Mesothelial cell of epicardium (in vitro differentiated cells): ENCODE measurements at places on chromosomes 7 and 10. TPM values are rescaled to one million over a fixed set of nuclear protein-coding genes. Genes with fewer than 3 reads are reported as not detected.

DNA sequence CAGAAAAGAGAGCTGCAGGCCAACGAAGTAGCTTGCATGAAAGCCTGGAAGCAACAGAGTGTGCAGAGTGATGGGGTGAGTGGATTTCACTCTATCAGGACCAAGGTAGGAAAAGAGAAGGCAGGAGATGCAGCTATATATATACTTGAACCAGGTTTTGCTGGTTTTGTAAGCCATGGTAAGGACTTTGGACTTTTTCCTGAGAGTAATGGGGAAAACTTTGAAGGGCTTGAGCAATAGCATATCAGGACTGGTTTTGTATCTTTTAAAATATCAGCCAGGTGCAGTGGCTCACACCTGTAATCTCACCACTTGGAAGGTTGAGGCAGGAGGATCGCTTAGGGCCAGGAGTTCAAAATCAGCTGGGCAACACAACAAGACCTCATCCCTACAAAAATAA is 120.6 kb upstream of the NRP1 start:
- H3K27ac ChIP-seq = no peak overlapping the region
- H3K27me3 ChIP-seq = no peaks in the 10 kb centered on the region
- H3K4me1 ChIP-seq = peaks cover 12% of the 10 kb centered on the region
- DNase-seq = no peak

Gene SLC26A5
- total RNA-seq = not detected in 3 replicates

DNA sequence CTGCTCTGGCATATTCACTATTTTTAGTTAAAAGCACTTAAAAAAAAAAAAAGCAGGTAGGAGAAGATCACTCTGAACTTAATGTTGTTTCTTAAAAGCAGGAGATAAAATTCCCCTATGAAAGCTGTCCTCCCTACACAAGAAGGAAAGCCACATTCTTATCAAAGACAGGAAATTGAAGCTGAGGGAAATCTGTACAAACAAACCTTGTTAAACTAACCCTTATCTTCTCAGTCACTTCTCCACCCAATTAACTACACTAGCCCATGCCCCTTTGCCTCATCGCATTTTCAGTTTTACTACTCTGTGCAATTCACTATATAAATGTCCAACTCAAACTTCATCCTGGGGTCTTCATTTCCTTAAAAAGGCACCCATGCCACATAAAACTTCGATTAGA is 2.7 kb upstream of the CDCA7L start:
- peaks cover 70% of the 10 kb centered on the region for H3K27me3 ChIP-seq
- H3K4me1 ChIP-seq = peaks cover 34% of the 10 kb centered on the region
- no peak for DNase-seq

DNA sequence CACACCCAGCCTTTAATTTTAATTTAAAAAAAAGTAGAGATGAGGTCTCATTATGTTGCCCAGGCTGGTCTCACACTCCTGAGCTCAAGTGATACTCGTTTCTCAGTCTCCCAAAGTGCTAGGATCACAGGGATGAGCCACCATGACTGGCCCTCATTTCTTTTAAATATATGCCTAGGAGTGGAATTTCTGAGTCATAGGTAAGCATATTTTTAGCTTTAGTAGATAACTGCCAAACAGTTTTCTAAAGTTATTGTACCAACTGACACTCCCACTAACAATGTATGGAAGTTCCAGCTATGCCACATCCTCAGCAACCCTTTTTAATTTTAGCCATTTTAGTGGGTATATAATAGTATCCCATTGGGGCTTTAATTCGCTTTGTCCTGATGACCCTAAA is 13.8 kb upstream of the PPIF start:
- no peaks in the 10 kb centered on the region for H3K27me3 ChIP-seq
- DNase-seq = no peak
- no peaks in the 10 kb centered on the region for H3K4me1 ChIP-seq
- no peak overlapping the region for H3K27ac ChIP-seq
- H3K4me3 ChIP-seq = no peak overlapping the region

- peaks cover 18% of the 10 kb centered on the region for H3K27me3 ChIP-seq
- H3K36me3 ChIP-seq = peaks cover 5% of the 10 kb centered on the region
- peaks cover 16% of the 10 kb centered on the region for H3K4me1 ChIP-seq
- no peak overlapping the region for H3K27ac ChIP-seq
- no peak for DNase-seq
- H3K4me3 ChIP-seq = no peak overlapping the region
These were observed 4.7 kb downstream of the CDNF start for GRCh38 chr10:14833106-14833505.
